ENCODE measurements at places on chromosomes 12 and 14.

DNA sequence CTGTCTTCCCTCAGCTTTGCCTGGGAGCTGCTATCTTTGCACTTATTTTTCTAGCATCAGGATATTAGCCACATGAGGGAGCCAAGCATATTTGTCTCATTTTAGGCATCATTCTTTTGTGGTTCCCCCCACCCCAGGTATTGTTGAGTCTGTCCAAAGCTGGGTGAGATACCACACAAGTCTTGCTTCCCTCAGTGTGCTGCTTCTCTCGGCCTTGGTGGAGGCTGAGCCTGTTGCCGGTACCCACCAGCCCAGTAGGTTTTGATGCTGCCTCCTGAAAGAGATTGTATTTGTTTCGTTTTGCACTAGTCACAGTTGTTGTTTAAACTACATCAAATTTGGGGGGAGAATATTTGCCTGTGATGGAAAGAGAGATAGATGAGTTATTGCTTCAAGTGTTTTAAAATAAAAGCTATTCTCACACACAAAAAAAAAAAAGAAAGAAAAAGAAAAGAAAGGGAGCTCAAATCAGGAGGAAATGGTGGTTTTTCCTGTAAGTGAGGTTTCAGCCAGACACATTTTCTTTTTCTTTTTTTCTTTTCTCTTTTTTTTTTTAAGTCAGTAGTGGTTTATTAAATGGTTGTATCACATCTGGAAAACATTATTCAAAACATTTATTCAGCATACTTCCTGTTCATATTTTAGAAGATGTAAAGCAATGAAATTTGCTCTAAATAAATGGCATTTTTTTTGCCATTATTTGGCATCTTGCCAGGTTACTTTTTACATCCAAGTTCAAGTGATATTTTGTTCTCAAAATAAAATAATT lies 58.5 kb downstream of the SLC4A8 start:
- no peak for DNase-seq

- no peak for DNase-seq
These were observed 228.7 kb upstream of the CRY1 start for GRCh38 chr12:107322063-107322462.

GRCh38 chr14:69300601-69301221 lies 40.8 kb downstream of the GALNT16 start:
- no peak for DNase-seq

DNA sequence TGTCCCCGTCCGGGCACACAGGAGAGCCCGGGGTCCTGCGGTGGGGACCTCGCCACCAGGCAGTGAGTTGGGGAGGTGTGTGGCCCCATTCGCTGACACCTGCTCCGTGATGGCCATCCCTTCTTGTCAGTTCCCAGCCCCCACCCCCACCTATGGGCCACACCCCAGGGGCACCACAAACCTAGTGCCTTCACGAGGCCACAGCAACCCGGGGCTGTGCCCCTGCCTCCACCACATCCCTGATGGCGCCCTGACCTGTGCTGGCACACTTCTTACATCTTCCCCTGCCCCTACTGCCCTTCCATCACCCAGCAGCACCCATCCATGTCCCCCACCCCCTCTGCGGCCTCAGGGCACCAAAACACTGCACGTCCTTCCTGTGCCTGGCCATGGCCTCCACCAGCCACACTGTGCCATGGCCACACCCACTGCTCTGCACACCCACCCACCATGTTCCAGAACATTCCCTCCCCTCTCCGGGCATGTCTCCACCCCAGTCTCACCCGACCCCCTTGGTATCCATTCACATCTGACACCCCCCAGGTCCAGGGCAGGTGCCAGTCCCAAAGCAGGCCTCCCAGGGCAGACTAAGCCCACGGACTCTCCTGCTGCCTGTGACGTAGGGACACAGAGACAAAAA lies 24.4 kb downstream of the JAG2 start:
- no peak for DNase-seq

DNA sequence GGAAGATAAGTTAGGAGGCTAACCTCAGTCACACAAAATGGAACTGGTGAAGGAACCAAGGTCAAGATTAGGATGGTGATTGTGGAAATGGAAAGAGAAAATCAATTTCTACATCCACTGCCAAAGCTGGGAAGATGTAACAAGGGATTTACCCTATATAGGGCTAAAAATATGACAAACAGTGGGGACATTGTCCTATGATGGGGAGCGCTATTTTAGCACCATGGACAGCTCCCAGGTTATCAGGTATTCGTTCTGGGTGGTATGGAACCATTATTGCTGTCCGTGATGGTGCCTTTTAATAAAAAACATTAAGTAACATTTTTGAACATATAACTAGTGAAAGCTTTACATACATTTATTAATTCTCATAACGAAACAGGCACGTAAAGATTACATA lies 124.0 kb downstream of the NDUFA12 start:
- DNase-seq, result no peak

DNA sequence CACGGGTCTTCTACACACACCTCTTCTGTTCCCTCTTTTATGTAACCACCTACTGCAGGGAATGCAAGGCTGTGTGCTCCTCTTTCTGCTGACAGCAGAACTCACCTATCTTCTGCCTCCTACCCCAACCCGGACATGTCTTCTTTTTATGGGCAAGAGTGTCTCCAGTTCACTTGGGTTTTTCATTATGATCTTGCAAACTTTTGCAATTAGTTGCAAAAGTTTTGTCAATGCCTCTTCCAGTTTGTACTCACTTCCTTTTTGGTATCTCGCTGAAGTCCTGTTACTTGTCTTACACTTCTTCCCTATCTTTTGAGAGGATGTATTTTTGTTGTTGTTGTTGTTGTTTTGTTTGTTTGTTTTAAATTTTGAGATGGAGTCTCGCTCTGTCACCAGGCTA lies 50.6 kb downstream of the DRAM1 start:
- DNase-seq, result no peak

DNA sequence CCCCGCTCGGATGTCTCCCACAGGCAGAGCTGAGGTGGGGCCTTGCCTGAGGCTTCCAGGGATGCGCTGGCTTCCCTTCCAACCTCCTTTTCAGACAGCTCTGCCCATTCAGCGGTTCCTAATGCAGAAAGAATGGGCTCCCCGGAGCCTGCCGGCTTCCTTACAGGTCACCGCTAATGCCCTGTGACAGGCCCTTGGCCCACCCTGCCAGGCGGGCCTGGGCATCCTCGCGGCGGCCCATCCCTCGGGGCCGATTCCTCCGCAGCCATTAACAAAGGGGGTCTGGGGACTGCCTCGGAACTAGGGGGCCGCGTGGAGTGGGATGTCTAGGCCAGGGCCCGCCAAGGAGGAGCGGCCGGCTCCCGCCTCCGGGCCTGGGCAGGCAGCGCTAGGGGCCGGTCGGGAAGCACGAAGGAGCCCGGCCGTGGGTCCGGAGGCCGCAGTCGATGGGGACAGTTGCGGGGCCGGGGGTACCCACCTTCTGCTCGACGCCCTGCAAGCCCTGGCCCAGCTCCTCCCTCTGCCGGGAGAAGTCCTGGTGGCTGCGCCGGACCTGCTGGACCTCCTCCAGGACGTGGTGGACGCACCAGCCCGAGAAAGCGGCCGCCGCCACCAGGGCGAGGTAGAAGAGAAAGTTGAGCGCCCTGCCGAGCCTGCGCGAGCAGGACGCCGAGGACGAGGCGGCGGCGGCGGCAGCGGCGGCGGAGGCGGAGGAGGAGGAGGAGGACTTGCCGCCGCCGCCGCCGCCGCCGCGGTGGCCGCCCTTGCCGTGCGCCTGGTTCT lies 738 bp downstream of the CKAP4 start:
- DNase-seq, result peak; percentile 52

DNA sequence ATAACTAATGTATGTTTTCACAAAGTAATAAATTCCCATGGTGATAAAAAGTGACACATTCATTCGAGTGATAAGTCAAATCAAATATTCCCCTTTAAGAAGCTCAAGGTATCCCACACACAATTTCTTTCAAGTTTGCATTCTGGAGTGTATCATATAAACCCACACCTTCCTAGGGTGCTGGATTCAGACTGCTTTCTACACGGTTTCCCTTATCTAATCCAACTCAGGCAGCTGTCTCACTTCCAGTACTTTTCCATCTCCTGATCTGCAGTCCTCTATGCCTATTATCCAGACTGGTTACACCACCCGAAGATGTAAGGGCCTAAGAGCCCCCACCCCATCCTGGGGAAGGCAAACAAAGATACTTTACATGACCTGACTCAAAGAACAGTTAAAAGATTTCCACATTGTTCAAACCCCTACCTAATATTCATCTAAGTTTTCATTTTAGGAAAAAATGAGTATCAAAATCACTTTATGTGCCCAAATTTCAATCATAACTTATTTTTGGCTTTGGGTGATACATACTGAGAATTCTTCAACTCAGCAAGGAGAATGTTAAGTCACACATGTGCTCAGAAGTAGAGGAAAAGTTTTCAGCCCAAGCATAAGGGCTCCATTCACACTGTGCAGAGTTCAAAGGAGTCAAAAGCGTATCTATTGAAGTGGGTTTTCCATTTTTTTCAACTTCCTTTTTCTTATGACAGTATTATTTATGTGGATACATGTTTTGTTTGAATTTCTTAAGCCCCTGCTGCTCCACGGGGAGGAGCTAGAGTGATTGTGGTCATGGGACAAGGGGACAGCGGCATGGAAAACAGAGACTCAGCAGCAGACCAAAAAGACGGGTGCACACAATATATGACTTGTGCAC lies 41.8 kb downstream of the CORO1C start:
- no peak for DNase-seq

DNA sequence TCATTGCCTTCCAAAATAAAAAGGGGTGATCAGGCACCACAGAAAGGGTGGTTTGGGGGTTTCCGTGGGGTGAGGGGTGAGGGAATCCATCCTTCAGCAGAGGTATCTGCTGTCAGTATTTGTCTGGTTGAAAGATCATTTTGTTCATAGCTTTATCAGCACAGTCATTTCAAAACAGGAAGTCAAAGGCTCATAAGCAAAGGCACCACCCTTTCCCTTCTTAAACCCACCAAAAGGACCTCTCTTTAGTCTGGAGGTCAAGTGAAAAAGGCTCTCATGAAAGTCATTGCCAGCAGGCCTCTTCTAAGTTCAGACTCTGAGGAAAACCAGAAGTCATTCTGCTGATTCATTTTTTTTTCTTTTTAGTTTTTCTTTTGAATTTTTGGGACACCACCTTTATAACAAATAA lies 6.2 kb downstream of the CHST11 start:
- no peak for DNase-seq

GRCh38 chr14:104574978-104575583 lies 4.5 kb upstream of the C14orf180 start:
- no peak for DNase-seq

DNA sequence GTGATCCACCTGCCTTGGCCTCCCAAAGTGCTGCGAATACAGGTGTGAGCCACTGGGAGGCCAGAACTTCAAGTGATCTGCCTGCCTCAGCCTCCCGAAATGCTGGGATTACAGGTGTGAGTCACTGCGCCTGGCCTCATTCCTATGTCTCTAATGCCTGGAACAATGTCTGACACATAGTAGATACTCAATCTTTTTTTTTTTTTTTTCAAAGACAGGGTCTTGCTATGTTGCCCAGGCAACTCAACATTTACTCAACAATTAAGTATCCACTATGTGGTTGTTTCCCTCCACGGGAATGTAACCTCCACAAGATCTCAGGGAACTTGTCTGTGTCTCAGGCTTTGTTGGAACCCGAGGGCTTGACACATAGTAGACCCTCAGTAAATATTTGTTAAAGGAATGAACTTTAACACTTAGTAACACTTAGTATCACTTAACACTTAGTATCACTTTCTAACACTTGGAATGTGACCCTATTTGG lies 3.0 kb upstream of the TMEM120B start:
- DNase-seq, result no peak

DNA sequence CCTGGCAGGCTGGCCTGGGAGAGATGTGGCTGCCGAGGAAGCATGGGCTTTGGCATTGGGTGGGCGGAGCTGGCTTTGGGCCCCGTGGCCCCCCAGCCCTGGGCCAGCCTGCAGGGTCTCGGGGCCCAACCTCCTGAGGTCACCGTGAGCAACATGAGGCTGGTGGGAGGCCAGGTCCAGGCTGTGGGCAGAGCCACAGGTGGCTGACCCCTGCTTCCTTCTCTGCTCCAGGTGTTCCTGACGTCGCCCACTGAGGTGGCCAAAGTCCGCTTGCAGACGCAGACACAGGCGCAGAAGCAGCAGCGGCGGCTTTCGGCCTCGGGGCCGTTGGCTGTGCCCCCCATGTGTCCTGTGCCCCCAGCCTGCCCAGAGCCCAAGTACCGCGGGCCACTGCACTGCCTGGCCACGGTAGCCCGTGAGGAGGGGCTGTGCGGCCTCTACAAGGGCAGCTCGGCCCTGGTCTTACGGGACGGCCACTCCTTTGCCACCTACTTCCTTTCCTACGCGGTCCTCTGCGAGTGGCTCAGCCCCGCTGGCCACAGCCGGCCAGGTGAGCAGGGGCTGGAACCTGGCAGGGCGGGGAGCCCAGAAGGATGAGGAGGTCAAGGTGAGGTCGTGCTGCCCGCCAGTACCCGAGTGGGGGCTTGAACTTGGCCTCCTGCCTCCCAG lies 5.5 kb downstream of the SLC25A47 start:
- DNase-seq, result no peak

DNA sequence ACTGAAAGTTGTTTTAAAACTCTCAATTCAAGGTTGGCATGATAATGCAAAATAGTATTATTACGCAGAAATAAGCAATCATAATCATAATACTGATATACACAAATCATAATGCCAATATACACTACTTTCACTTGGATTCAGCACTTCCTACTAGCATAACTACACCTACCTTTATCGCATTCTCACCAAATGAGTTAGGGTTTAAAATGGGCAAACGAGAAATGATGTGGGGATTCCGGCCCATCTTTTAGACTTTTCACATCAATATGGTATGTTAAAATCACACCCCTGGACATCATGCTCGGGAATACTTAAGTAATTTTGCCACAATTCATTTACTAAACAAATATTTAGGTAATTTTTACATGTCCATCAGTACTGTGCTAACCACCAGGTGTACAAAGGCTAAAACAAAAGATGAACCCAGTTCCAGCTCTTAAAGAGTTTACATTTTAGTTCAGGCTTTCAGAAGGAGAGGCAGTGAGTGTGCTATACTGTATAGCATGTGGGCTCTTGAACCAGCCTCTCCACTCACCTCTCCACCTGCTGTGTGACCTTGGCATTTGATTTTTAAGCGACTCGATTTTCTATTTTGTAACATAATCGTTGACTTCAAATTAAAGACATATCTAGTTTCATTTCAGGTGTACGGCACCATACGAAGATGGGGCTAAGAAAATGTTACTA lies 1.1 kb upstream of the USP15 start:
- no peak for DNase-seq

- DNase-seq, result no peak
These were observed 42.8 kb downstream of the CACNA2D4 start for GRCh38 chr12:1875608-1876007.

- no peak for DNase-seq
These were observed 18.3 kb downstream of the PLEK2 start for GRCh38 chr14:67393689-67394088.

GRCh38 chr12:111927346-111927745 lies 85.3 kb downstream of the MAPKAPK5 start:
- no peak for DNase-seq

GRCh38 chr12:102865821-102866615 lies 51.0 kb downstream of the PAH start:
- DNase-seq, result no peak

GRCh38 chr14:98956181-98956580 lies 315.8 kb downstream of the BCL11B start:
- DNase-seq, result no peak

All from activated naive CD4-positive, alpha-beta T cell (primary cell).